ENCODE measurements at places on chromosomes 5 and 9. TPM values are rescaled to one million over a fixed set of nuclear protein-coding genes. Genes with fewer than 3 reads are reported as not detected.

DDX4 gene
- not detected for total RNA-seq

IFNA21 gene
- total RNA-seq: not detected

ZDHHC11B gene
- not detected for total RNA-seq

IL12B gene
- under 0.01 TPM for total RNA-seq

ZNF618 gene
- total RNA-seq: 9.6 TPM

ZDHHC11 gene
- total RNA-seq: 2.0 TPM

FGF1 gene
- total RNA-seq: 0.98 TPM

FAM151B gene
- 2.5 TPM for total RNA-seq

NR2F1 gene
- total RNA-seq: 5.9 TPM

NEUROG1 gene
- not detected for total RNA-seq

TRIM23 gene
- total RNA-seq: 20.6 TPM

KCNV2 gene
- total RNA-seq: not detected

C7 gene
- total RNA-seq: 0.39 TPM

DOCK2 gene
- 1.2 TPM for total RNA-seq

SHOC1 gene
- total RNA-seq: not detected

ZNF169 gene
- 4.3 TPM for total RNA-seq

SERF1B gene
- 10.0 TPM for total RNA-seq

SELENOP gene
- 68.3 TPM for total RNA-seq

SERF1A gene
- 4.4 TPM for total RNA-seq

FUBP3 gene
- 46.7 TPM for total RNA-seq

MOB3B gene
- under 0.01 TPM for total RNA-seq

INSL4 gene
- not detected for total RNA-seq

PLAC8L1 gene
- total RNA-seq: 0.20 TPM

CBY3 gene
- total RNA-seq: not detected

HSD17B4 gene
- 148 TPM for total RNA-seq

FBN2 gene
- total RNA-seq: 96.6 TPM

C1QTNF3 gene
- 1.1 TPM for total RNA-seq

C1QTNF2 gene
- under 0.01 TPM for total RNA-seq

PCDHB12 gene
- total RNA-seq: not detected

GRM6 gene
- not detected for total RNA-seq

PCDHGA6 gene
- 2.2 TPM for total RNA-seq

PCDHGA11 gene
- 11.8 TPM for total RNA-seq

PCDHGA4 gene
- 3.5 TPM for total RNA-seq

MARCOL gene
- not detected for total RNA-seq

CTXN3 gene
- total RNA-seq: not detected

RALGDS gene
- 19.9 TPM for total RNA-seq

IFNB1 gene
- not detected for total RNA-seq

FREM1 gene
- 0.37 TPM for total RNA-seq

PPP1R26 gene
- total RNA-seq: 16.0 TPM

CLK4 gene
- total RNA-seq: 47.5 TPM

ARID3C gene
- under 0.01 TPM for total RNA-seq

ZBED3 gene
- total RNA-seq: 0.73 TPM

TMEM203 gene
- 32.0 TPM for total RNA-seq

SLC6A18 gene
- total RNA-seq: not detected

GNA14 gene
- total RNA-seq: 0.73 TPM

ACO1 gene
- 95.2 TPM for total RNA-seq

ELL2 gene
- 29.3 TPM for total RNA-seq

TLX3 gene
- not detected for total RNA-seq

TSSK1B gene
- total RNA-seq: 0.20 TPM

MRRF gene
- total RNA-seq: 44.0 TPM

C5 gene
- 5.1 TPM for total RNA-seq

SARDH gene
- 2.0 TPM for total RNA-seq
